HFFc6 (cell line): ENCODE measurements at places on chromosomes 11 and 22.

DNA sequence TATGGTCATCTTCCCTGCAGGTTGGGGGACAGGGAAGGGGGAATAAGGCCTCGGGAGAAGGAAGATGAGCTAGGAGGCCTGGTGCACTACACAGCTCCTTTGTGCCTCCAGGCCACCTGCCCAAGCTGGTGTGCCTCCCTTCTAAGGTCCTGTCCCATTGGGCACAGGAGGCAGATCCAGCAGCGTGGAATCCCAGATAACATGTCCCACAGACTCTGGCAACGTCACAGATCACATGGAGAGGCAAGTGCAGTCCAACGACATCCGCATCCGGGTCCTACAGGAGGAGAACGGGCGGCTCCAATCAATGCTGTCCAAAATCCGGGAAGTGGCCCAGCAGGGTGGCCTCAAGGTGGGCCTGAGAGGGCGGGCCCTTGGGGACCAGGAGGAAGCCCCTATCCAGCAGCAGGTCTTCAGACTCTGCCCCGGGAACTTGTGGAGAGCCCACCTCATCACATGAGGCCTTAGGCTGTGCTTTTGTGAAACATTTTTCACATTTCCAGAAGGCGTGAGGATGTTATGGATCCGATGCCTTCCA, 11.8 kb downstream of the RNF215 start:
- no peak for DNase-seq

DNA sequence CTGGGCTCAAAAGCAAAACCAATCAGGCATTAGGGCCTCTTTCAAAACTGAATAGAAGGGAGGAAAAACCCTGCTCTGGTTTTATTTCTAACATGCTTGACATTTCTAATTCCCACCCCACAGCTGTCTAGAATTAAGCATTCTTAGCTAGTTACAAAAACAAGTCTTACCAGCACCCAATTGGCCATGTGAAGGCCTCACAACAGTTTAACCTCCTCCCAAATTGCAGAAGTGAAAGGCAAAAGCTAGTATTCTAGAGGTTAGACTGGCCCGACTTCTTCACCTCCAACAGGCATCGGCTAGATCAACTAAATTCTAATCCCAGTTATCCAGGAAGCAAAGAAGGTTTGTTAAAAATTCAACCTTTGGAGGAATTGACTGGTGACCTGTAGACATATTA, 6.5 kb downstream of the SF1 start:
- no peak for DNase-seq

GRCh38 chr11:122202161-122202950, 86.3 kb upstream of the BLID start:
- peak; percentile 80 for DNase-seq

DNA sequence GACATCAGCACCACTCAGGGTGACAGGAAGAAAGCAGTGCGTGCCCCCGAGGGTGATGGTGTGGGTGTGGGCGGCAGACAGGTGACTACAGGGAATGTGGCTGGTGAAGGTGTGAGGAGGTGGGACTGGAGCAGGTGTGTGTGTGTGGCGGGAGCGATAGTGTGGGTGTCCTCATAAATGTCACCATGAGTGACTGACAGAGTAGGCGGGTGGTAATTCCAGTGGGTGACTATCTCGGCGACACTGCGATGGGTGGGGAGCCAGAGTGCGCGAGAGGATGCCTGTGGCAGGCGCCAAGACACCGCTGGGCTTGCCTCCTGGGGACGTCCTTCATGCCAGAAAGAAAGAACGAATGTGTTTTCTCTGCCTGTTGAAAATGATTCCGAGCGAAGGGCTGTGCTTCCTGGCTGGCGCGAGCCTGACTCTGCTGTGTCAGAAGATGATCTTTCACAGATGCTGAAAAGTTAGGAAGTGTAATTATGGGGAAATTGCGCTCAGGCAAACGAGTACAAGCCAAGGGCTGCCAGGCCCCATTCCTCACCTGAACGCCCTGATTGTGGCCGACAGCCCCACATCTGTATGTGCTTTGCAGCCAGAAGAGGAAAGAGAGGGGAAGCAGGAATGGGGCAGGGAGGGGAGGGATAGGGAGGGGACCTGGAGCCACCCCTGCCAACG, 98.8 kb upstream of the CD82 start:
- no peak for DNase-seq

DNA sequence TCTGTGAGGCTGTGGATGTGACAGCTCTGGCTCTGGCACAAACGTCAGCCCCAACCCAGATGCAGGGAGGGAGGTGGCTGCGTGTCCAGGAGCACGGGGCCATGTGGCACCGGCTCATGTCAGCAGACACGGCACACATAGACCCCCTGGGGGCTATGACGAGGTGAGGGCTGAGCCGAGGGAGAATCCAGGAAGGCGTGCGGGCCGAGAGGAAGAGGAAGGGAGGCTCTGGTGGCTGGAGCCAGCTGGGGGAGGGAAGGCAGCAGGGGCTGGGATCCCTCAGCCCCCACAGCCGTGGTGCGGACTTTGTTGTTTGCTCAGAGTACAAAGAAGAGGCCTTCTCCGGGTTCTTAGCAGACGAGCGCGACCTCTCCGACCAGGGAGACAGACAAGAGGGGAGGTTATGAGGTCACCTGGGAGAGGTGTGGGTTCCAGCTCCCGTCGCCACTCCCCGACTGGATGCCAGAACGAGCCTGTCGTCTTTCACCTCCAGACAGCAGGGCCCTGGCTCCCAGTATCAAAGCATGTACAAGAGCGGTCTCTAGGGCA, 46.1 kb downstream of the CDKN1C start:
- no peak for DNase-seq

DNA sequence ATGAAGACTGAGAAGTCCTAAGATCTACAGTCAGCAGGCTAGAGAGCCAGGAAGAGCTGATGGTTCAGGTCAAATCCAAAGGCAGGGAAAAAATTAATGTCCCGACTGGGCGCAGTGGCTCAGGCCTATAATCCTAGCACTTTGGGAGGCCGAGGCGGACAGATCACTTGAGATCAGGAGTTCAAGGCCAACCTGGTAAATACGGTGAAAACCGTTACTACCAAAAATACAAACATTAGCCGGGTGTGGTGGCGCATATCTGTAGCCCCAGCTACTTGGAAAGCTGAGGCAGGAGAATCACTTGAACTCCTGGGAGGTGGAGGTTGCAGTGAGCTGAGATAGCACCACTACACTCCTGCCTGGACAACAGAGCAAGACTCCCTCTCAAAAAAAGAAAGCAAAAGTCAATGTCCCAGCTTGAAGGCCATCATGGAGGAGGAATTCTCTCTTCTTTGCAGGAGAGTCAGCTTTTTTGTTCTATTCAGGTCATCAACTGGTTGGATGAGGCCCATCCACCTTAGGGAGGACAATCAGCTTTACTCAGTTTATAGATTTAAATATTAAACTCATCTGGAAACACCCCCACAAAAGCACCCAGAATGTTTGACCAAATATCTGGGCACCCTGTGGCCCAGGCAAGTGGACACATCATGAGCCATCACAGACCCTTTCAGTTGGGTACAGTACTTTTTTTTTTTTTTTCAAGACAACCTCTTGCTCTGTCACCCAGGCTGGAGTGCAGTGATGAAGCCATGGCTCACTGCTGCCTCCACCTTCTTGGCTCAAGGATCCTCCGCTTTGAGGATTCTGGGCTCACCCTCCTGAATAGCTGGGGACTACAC, 4.3 kb upstream of the ZC3H7B start:
- no peak for DNase-seq

DNA sequence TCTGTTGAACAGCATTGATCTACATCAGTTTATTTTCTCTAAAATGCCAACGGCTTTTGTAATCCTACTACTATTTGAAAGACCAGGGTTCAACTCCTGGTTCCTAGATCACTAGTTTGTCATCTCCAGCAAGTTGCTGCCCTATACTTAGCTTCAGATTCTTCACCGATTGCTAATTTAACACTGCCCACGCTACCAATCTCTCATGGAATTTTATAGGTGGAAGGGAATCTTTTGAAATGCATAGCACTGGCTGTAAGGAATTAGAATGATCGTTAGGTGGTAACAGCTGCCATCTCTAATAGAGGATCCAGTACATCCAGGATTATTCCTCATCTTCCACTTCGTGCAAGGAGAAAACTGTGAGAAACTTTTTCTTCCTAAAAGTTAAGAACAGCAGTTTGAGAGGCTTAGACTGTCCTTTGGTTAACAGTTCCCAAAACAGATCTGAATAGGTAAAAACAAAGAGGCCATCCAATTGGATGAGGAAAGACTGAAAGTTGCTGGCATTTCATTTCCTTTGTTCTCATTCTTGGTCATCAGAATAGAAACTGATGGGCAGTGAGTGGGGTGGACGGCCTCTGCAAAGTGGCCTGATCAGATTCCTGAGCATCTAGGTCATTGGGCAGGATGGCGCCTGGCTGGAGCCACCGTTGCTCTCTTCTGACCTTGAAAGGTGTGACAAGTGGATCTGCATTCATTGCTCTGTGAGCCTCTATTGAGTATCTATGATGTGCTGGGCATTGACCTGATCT, 236.3 kb upstream of the SORL1-AS1 start:
- no peak for DNase-seq

- DNase-seq, result no peak
Measured at GRCh38 chr11:33844236-33844635, 47.6 kb downstream of the LMO2 start.

DNA sequence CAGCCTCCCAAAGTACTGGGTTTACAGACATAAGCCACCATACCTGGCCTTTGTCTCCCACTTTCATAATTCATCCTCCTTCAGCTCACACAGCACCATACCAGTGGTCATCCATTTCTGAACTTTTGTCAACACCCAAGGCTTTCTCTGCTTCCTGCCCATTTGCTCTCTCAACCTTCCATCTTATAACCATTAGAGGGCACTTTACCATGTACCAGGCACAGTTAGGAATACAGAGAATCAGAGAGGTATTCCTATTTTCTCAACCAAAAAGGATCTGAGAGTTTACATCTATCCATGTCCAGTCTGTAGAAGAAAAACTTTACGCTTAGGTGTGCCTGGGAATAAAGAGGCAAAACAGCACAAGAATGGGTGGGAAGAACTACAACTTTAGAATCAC, 397.6 kb downstream of the BUD13 start:
- no peak for DNase-seq

DNA sequence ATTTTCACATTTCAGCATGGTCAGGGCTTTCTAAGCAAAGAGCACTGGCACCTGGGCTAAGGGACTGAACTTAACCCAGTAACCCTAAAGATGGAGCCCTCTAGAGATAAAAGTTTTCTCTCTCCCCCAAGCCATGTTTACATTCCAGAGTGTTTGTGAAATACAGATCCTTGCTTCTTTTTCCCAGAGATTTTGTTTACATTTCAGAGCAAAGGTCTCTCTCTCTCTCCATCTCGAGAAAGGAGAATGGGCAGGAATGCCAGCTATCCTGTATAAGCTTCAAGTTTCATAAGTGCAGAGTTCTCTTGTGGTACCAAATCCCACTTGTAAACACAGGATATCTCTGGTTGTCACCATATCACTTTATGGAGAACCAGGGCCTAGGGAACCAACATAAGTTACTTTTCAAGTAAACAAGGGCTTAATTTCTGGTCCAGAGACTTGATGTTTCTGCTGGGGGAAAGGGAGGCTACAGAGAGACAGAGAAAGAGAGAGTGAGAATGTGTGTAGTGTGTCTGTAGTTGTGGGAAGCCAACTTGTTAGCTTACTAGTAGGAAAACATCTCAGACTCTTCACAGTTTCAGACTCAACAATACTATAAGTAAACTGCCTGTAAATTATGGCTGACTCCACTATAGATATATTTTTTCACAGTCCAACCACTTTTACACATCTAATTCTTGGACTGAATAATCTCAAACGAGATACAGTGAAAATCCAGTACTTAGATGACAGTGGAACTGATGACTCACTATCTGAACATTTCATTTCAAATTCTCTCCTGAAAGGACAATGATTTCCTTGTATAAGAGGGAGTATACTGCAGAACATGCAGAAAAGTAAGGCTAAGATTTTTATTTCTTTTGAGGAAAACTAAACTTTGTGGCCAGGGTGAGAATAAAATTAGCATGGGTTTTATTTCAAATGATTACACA, 76.2 kb downstream of the ARHGAP32 start:
- peak; percentile 25 for DNase-seq

- DNase-seq, result peak; percentile 9
Measured at GRCh38 chr11:69807106-69807815, 12.0 kb downstream of the FGF3 start.

DNA sequence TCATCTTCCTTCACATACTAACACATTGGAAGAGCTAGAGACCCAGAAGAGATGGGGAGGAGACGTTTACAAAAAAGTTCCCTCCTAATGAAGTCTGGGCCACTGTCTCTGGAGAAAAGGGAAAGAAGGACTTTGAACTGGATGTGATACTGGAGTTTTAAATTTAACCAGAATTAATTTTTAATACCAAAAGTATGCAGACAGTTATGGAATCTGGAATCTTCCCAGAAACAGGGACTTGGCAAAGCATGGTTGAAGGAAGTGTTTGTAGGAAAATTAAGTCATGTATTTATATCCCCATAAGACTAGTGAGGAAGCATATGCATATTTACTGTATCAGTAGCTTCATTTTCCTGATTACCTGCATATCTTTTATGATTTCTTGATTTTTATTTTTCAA, 215.5 kb downstream of the TTC28 start:
- no peak for DNase-seq

DNA sequence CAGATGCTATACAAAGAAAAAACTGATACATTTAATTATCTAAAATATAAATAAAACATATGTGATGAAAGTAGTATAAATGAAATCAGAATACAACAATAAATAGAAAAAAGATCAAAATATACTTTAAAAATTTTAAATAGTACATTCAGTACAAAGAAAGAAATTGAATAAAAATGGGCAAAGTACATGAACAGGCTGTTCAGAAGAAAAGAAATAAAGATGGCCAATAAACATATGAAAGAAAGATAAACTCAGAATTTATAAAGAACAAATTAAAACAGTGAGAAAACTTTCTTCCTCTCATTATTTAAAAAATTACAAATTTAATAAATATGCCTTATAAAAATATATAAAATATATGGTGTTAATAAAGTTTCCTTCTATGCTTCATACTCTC, 50.5 kb upstream of the AMOTL1 start:
- DNase-seq, result no peak

DNA sequence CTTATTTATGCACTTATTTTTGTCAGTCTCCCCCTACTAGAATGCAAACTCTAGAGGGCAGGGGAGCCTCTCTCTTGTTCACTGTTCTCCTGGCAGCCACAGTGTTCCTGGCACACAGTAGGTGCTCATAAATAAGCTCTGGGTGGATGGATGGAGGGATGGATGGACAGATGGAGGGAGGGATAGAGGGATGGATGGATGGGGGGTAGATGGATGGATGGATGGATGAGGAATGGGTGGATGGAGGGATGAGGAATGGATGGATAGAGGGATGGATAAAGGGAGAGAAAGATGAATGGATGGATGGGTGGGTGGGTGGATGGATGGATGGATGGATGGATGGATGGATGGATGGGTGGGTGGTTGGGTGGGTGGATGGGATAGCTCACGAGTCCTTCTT, 13.5 kb downstream of the PVALB start:
- DNase-seq, result no peak

DNA sequence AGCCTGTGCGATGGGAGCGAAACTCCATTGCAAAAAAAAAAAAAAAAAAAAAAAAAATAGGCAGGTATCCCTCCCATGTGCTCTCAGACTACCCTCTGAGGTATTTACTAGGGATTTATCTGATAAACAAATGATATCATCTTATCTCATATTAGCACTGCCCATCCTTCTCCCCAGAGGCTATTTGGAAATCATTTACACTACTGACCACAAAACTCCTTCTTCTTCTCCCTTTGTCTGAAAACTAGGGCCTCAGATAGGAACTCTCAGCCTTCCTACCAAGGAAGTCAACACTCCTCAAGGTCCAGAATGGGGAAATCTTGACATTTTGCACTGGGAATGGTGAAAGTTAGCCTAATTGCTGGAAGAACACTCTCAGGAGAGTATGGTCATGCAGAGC, 46.4 kb downstream of the LARGE2 start:
- DNase-seq, result no peak

- no peak for DNase-seq
Measured at GRCh38 chr11:10990637-10991193, 132.9 kb upstream of the ZBED5 start.
